Activated naive CD4-positive, alpha-beta T cell treated with Interleukin-2 at 50 U/mL for 16 hours (primary cell): ENCODE measurements at places on chromosomes 12 and 14.

DNA sequence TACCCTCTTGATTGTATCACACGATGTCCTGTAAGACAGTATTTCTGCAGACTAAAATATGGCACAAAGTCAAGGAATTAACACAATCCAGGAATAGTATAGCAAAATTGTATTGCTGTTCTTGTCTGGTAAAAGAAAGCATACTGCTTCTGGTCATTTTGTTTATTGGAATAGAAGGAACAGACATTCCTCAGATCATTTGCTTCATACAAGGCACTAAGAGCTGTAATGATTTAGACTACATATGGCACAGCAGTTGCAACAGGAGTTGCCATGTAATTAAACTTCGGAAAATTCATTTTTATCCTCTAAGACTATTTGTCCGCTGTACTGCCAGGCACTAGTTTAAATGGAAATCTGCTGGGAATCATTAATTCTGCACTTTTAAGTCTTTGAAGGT, 7.6 kb upstream of the KERA start:
- no peak for DNase-seq

- DNase-seq: no peak
Observed at GRCh38 chr12:88325076-88325815, 183.1 kb downstream of the TMTC3 start.

DNA sequence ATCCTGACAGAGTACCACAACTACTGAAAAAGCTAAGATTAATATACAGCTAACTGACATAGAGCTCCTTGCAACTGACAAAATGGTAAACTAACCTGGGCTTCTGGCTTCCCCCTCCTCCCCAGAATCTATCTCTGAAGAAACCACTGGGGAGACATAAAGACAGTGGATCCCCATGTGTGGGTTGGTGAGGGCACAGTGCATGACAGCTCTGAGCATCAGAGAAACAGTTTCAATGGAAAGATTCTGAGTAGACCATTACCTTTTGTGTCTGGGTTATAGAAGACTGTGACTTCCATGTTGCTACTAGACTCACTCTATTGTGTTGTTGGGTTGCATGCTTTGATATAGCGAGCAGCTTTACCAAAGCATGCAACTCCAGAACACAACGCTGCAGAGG, 247.4 kb downstream of the EFCAB11 start:
- DNase-seq: no peak

GRCh38 chr14:28763751-28764256, 2.8 kb upstream of the FOXG1 start:
- DNase-seq: no peak

GRCh38 chr14:89619596-89619995, 202.6 kb upstream of the FOXN3 start:
- DNase-seq: no peak

GRCh38 chr12:93836620-93837260, 159.6 kb downstream of the CRADD start:
- no peak for DNase-seq

DNA sequence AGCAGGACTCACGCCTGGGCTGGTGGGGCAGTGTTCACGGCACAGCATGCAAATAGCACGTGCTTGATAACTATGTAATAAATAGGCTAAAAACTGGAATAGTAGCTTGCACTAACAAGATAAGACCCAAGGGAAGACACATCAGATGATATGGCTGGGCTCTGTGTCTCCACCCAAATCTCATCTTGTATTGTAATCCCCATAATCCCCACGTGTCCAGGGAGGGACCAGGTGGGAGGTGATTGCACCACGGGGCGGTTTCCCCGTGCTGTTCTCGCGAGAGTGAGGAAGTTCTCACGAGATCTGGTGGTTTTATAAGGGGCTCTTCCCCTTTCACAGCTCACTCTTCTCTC, 46.9 kb downstream of the RIMBP2 start:
- no peak for DNase-seq

- DNase-seq: no peak
Observed at GRCh38 chr14:59331217-59331616, 134.0 kb downstream of the GPR135 start.

- no peak for DNase-seq
Observed at GRCh38 chr14:101019541-101019940, 116.0 kb upstream of the RTL1 start.

- no peak for DNase-seq
Observed at GRCh38 chr14:72850360-72850759, 43.5 kb downstream of the DPF3 start.

DNA sequence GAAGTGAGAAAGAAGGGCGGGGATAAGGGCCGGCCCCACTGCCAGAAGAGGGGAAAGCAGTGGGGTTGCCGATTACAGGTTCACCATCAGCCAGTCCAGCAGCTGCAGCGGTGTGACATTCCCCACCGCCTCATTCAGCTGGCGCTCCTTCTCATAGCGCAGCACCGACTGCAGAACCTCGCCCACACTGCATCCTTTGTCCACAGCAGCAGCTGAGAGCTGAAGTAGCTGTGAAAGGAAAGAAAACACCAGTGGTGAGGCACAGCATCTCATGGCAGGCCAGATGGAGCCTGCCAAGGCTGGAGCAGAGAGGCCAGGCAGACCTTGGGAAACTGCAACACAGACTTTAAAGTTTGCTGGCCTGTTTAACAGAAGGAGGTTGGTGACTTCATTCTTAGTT, 33.2 kb downstream of the AKAP3 start:
- DNase-seq: no peak

- DNase-seq: no peak
Observed at GRCh38 chr12:109279525-109279924, 29.6 kb downstream of the FOXN4 start.

GRCh38 chr14:55954108-55954507, 164.1 kb upstream of the PELI2 start:
- DNase-seq: no peak

DNA sequence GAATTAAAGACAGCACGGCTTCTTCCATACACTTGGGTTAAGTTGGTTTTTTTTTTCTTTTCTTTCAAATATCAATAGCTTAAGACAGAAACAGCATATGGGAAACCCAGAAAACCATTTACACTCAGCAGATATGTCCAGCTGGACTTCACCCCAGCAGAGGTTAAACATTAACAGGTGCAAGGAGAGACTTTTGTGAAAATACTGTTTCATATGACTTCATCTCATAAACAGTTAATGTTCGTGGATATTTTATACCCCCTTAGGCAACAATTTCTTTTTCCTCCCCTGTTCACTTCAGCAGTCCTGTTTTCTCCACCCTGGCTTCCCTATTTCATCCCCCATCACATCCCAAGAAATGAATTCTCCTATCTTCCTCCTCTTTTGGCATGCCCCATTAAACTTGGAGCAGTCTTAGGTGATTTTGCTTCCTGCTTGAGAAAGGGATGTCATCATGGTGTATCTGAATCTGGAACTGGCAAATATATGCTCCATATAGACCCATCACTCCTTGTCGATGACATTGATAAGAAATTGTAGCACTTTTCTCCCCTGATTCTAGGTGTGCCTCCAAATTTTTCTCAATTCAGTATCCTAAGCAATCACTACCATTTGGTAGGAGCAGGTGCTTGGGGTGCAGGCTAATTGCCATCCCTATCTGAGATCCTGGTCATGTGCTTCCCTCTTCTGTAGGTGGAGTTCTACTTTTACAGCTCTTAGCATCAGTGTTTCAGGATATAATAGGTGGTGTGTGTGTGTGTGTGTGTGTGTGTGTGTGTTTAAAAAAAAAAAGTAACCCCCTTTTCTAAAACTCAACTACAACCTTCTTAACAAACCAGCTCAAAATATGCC, 67.9 kb downstream of the BMP4 start:
- no peak for DNase-seq

DNA sequence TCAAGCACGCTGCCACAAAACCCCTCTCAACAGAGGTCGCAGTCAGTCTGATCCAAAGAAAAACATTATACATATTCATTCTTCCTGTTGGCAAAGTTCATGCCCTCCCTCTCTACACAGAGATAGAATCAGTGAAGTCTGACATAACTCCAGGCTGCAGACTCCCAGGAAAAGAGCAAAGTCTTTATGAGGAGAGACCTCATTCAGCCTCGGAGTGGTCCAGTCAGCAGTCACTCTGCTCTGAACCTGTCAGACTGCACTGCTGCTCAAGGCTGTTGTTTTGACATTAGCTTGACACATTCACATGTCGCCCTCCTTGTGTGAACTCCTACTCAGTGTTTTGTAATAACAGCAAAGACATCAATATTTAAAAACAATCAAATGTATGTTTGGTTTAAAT, 241.2 kb upstream of the G2E3 start:
- no peak for DNase-seq

DNA sequence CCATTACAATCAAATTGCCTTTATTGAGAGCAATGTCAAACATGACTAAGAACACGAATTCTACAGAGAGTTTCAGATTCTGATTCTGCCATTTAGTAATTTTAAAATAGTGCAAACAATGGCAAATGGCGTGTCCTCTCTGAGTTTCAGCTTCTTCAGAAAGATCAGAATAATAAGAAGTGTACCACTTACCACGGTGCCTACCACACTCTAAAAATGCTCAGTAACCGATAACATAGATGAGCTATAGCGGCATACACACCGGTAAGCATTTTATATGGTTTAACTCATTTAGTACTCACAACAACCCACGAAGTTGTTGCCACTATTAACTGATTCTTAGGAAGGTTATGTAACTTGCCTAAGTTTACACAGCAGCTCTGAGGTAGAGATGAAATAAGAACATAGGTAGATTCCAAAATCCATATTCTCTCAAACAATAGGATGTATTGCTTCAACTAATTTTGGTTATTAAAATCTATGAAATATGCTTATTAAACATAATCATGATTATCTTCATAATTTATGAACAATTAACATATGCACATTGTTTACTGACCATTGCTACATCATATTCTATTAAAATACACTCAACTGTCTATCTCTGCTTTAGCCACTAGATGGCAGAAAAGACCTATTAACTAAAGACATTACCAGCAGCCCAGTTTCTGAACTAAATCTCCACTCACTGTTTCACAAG, 38.3 kb downstream of the SLC6A15 start:
- no peak for DNase-seq

DNA sequence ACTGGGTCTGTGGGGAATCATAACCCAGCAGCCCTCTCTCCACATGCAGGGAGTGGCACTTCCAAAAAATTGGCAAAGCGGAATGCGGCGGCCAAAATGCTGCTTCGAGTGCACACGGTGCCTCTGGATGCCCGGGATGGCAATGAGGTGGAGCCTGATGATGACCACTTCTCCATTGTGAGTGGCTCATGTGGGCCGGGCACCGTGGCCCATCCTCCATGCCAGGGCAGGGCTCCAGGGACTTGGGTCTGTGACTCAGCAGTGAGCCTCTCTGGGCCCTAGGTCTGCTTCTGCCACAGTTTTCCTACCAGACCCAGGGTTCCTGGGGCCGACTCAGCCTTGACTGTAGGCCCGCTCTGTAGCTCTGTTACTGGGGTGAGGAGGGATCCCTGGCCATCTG, 2.2 kb downstream of the NPFF start:
- no peak for DNase-seq

- no peak for DNase-seq
Observed at GRCh38 chr12:47822863-47823262, 3.2 kb upstream of the HDAC7 start.

- no peak for DNase-seq
Observed at GRCh38 chr12:22978962-22979361, 354.0 kb downstream of the ETNK1 start.

DNA sequence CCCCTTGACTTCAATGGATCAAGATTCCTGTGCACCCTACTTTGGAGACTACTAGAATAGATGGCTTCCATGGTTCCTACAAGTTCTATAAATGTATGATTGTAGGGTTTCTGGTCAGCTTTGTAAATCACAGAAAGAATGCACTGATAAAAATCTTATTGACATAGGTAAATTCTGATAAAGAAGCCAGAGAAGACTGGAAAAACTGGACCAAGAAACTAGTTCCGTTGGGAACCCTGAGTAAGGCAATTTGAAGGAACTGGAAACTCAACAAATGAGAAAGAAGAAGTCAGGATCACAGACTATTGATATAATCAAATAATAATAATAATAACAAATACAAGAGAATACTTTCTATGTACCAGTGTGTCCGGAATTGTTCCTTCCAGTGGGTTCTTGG, 15.4 kb upstream of the MGST1 start:
- DNase-seq: no peak

- DNase-seq: no peak
Observed at GRCh38 chr12:130825771-130826150, 13.3 kb downstream of the STX2 start.

DNA sequence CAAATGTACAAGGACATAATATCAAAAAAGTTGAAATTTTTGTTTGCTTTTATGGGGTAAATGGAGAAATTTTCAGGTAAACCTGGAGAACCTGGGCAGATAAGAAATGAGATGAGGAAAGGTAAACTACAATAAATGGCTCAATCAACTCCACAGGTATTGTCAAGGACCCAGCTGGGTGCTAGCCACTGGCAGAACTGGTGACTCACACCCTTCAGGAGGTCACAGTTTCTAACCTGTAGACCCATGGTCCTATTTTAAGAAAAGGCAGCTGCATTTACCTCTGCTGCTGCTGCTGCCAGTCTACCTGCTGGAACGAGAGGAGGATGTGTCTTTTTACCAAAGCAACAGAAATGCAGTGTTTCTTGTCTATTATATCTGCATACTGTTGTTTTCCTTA, 226.6 kb downstream of the ALG10B start:
- DNase-seq: no peak

DNA sequence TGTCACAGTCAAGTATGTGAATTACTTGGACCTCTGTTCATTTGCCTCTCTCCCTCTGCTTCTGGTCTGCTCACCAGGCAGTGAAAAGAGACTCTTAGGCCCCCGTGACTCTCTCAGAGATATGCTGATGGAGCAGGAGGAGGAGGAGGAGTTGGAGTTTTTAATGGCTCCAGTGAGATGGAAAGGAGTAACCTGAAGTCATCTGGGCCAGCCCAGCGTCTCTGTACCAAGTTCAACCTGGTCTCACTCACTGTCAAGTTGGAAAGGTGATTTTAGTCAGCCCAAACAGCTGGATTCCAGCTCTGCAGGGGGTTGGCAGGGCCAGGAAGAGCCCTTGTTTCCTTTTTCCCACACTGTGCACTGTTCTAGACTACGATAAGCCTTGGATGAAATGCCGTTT, 48.6 kb downstream of the SH2B3 start:
- no peak for DNase-seq

- DNase-seq: no peak
Observed at GRCh38 chr12:78118036-78118435, 287.3 kb downstream of the NAV3 start.

GRCh38 chr12:42145552-42146215, 1.0 kb upstream of the GXYLT1 start:
- DNase-seq: no peak

GRCh38 chr12:104953323-104953722, 4.8 kb downstream of the SLC41A2 start:
- DNase-seq: no peak

- no peak for DNase-seq
Observed at GRCh38 chr12:68185598-68185997, 26.1 kb upstream of the IFNG start.

DNA sequence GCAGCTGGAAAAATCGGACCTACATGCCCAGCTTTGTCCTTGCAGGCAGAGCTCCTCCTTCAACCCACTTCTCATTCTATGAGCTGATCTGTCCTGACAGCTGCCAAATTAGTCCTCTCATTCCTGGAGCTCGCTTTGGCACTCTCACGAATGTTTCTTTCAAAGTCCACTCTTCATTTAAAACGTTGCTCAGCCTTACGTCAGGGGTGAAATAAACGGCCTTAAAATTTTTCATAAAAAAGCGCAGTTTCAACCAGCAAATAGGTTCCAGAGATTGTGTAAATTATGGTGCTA, 120.9 kb upstream of the HIF1A start:
- no peak for DNase-seq
